NT2/D1 (cell line): ENCODE measurements at places on chromosomes 3 and 15.

GRCh38 chr3:82891028-82891427, 1129.6 kb upstream of the GBE1 start:
- DNase-seq = no peak

GRCh38 chr3:18886331-18886730, 262.0 kb upstream of the KCNH8 start:
- no peak for DNase-seq

- DNase-seq = no peak
Observed at GRCh38 chr15:34942363-34942762, 27.2 kb downstream of the AQR start.

GRCh38 chr3:113211330-113212149, at the start of gene BOC:
Gene BOC (plus strand): TSS chr3:113211557. CDS start chr3:113249803, 38,246 bp downstream.
- DNase-seq = no peak

DNA sequence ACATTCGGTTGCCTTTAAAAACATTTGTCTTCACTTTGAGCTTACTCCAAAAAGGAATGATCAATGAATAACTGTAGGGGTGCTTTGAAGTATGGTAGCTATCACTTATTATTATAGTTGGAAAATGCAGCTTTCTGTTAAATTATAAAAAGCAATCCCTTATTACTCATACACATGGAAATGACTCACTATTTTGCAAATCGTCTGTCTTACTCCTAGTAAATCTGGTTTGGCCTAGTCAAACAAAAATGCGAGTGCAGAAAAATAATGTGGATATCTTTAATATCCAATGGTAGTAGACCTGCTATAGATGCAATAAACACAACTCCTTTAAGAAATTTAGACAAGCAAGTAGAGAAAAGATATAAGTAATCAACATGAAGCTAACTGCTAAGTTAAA, 112.5 kb downstream of the ZIC1 start:
- DNase-seq = no peak

GRCh38 chr15:90729261-90729660, 12.1 kb downstream of the BLM start:
- DNase-seq = no peak

GRCh38 chr15:89198934-89199333, 22.4 kb downstream of the RLBP1 start:
- DNase-seq = no peak

DNA sequence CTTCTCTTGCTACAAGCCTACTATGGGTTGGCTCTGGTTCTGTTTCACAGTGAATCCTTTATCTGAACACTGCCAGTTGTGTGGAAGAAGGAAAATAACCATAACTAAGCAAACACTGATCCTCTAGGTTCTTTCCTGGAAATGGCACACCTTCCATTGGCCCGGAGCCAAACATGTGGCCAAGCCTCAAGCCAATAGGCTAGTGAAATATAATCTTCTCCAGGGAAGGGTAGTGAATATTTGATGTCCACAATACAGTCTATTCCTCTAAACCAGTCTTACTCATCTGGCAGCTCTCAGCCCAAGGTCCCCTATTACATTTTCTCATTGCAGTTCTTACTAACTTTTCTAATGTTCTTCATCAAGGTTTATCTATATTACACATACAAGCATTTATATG, 921.3 kb downstream of the TUSC7 start:
- no peak for DNase-seq

DNA sequence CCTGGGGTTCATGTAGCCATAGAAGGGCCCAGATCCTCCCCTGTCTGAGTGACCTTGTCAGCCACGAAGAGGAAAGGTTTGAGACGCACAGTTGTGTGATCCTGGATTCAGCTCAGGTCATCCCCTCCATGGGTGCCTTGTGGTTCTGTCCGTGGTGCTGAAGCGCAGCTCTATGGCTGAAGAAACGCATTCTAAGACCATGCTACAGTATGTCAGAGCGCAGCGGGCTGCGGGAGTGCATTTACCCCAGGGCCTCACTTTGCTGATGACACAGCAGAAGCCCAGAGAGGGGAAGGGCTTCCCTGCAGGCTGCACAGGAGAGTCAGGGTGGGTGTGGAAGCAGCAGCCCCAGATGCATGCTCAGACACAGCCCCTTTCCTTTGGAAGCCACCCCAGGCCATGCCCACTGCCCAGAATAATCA, 68.8 kb upstream of the IQSEC1 start:
- peak; percentile 63 for DNase-seq

- DNase-seq = no peak
Observed at GRCh38 chr3:49747792-49748480, 24.2 kb upstream of the GMPPB start.

- DNase-seq = no peak
Observed at GRCh38 chr3:10474847-10475246, 30.5 kb downstream of the ATP2B2 start.

DNA sequence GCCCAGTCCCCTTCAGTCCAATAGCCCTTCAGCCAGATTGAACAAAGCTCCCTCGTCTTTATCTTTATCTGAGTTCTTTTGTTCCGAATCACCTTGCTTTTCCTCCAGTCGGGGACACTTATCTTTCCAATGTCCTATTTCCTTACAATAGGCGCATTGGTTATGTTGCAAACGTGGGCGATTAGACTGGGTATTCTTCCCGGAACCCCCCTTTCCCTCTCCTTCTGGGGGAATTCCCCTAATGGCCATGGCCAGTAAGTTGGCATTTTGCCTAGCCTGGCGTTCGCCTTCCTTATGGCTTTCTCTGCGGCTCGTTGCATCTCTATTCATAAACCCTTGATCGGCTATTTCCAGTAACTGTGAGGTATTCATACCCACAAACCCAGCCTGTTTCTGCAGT, 82.2 kb upstream of the VEPH1 start:
- no peak for DNase-seq

GRCh38 chr3:80159990-80160506, 392.2 kb upstream of the ROBO1 start:
- DNase-seq = no peak

DNA sequence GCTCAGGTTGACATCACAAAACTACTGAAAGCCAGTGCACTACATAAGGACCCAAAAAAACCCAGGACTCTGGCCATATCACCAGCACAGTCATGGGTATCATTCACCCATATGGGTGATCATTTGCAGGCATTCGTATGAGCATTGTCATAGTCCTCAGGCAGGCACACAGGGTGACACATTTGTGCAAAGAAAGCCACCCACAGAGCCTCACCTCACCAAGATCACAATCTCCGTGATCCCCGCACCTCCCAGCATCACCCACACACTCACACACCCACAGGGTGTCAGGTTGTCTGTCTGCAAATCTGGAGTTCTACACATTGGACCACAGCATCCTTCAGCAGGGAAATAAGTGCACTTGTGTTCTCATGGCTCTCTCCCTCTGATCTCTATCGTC, 166.0 kb upstream of the LPP start:
- no peak for DNase-seq

- DNase-seq = no peak
Observed at GRCh38 chr15:25766417-25766816, 96.7 kb downstream of the ATP10A start.

- DNase-seq = no peak
Observed at GRCh38 chr3:197237897-197238296, 60.5 kb downstream of the DLG1 start.

- DNase-seq = no peak
Observed at GRCh38 chr15:98221144-98221543, 260.6 kb downstream of the ARRDC4 start.

GRCh38 chr3:28250999-28251398, 9.6 kb downstream of the CMC1 start:
- no peak for DNase-seq

- DNase-seq = no peak
Observed at GRCh38 chr3:194933465-194933864, 247.8 kb downstream of the FAM43A start.

- DNase-seq = no peak
Observed at GRCh38 chr3:154615471-154615870, 185.5 kb upstream of the GPR149 start.

- DNase-seq = no peak
Observed at GRCh38 chr15:59157840-59158700, 48.6 kb upstream of the LDHAL6B start.

GRCh38 chr3:3705090-3705775, 94.0 kb upstream of the LRRN1 start:
- DNase-seq = no peak

- no peak for DNase-seq
Observed at GRCh38 chr15:81394603-81395002, 20.6 kb upstream of the TMC3 start.

DNA sequence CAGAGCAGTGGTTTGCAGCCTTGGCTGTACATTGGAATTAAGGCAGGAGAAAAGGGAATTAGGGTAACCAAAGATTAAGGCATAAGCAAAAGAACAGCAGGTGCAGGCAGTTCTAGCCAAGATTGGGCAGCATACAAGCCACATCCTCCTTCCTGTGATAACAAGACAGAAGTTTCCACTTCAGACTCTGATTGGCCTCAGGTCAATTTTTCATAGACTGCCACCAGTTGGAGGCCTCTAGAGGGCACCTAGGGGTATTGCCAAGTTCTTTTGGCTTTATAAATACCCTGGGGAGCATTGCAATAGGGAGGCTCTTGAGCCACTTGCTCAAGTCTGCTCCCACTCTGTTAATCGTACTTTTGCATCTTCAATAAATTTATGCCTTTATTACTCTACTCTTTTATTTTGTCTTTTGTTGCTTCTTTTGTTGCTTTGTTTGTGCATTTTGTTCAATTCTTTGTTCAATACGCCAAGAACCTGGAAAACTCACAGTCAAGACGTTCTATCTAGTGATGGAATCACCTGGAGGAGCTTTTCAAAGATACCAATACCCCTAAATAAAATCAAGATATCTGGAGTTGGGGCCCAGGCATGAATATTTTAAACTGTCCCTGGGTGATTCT, 32.2 kb upstream of the FMN1 start:
- no peak for DNase-seq

DNA sequence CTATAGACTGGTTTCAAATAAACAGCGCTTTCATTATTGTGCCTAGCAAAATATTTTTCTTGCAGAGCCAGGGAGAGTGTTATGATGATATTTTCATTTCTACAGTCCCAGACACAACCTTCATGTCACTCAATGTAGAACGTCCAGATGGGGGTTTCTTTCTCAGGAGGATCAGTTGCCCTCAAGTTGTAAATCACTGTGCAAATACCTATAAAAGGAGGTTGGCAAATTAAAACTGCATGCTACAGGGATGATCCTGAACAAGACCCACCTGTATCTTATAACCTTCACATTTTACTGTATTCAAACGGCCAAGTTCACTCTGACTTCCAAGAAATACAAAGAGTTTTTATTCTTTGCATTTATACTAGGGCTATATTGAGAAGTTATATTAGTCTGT, 486.0 kb downstream of the EDEM1 start:
- no peak for DNase-seq

GRCh38 chr3:48248095-48248850, 7.4 kb downstream of the ZNF589 start:
- no peak for DNase-seq

DNA sequence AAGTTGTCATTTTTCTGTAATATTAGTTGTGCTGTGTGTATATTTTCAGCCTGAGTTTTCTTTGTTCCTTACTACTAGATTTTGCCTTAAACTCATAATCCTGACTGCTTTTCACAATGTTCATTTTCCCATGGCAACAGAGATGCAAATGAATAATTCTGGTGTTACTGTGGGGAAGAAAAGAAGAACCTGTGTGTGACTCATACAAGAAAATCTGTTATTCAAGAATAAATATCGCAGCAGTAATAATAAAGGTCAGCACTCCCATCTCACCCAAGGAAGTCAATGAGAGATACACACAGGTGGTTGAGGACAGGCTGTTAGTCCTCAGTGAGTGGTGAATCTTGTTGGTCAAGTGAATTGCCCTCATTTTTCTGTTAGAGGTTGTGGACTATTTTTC, 656.6 kb upstream of the NAALADL2 start:
- no peak for DNase-seq

DNA sequence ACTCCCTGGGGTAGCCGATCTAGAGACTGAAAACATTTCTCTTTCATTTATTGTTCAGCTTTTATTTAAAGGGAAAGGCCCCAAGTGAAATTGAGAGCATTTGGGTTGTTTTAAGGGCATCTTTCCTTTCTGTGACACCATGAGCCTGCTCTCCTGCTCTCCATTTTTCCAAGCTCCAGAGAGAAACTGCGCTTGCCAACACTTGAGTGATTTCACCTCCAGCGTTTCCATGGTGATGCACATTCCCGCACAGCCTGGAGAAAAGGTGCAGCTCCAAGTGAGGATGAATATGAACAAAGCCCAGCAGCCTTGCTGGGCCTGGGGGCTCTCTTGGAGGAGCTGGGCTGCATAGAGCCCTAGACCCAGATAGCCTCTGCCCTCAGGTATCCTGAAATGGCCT, 159.2 kb upstream of the PPP2R3A start:
- no peak for DNase-seq

DNA sequence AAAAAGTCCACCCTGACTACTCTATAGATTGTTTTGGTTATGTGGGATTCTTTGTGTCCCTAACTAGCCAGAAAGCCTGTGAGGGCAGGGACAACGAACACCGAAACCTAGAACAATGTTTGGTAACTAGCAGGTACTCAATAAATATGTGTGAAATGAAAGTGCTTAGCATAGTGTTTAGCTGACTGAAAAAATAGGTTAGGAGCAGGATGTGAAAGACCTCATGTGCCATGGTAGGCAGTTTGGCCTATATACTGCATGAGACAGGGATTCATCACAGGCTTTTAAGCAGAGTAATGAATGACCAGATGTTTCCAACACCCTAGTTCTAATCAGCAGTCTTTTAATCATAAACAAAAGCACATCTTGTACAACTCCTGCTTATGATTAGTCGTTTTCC, 64.2 kb downstream of the MYO5A start:
- no peak for DNase-seq

DNA sequence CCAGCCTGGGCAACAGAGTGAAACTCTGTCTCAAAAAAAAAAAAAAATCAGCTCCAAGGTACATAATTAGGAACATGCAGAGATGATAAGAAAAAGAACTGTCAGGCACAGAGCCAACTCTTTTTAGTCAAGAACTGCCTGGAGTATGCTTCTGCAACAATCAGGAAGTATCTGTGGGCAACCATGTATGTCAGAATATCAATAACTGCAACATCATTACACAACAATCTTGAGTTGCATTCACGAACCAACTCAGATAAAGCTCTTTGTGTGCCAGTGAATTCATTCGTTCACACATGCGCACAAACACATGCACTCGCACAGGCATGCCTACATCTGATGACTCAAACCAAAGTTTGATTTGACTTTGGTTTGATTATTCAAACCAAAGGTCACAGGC, 32.1 kb downstream of the EFHB start:
- DNase-seq = no peak
